ENCODE measurements at places on chromosomes 13 and 19.

- DNase-seq = no peak
Observed at GRCh38 chr13:93169980-93170379, 56.6 kb upstream of the GPC6 start.

DNA sequence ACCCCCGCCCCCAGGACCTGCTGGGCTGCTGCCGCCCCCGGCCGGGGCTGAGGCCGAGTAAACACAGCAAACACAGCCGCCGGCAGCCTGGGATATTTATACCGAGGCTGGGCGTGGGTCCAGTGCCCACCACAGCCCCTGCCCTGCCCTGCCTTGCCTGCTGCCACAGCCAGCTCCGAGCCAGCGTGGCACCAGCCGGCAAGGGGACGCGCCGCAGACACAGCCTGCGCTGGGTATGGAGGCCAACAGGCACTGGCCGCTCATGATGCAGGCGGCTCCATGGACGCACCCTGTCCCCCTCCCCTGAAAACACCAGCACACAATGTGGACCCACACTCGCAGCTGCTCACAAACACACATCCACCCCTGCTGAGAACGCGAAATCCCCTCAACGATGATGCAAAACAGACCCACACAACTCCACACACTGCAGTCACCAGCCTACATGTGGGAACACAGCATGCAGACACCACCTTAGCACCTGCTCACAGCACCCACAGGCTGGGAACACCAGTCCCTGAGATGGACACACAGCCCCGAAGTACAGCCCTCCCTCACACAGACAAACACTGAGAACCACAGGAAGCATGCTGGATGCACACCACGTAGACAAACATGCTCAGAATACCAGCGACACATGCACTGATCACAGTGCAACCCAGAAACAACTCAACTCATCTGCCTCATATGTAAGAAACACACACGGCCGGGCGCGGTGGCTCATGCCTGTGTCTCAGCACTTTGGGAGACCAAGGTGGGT is 16.2 kb downstream of the CCDC97 start:
- no peak for DNase-seq

DNA sequence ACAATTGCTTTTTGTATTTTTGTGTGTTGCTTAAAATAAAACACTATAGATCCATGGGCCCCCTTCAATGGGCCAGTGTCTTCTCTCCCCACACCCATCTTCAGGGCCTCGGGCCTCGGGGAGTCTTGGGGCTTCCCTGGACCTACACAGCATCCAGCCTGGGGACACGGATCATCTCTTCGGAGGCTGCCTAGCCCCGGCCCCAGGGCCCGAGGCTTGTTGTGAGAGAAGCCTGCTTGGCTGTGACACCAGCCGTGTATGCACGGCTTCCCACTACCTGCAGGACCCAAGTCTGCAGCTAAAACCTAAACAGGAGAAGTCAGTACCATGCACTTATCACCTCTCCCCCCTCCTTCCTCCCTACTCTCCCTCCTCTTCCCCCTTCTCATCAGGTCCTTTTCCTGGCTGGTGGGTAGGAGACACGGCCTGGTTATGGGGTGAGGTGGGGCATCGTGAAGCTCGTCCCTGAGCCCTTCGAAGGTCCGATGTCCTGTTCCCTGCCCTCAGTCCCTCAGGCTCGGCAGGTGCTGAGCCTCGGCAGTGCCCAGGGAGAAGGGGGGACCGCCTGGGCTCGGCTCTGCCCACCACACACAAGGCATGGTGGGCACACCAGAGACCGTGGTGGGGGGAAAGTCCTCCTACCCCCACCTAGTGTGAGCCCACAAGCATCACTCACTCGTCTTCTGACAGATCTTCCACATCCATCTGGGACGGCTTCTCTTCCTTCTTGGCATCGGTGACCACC is 9.5 kb downstream of the C13orf46 start:
- no peak for DNase-seq

DNA sequence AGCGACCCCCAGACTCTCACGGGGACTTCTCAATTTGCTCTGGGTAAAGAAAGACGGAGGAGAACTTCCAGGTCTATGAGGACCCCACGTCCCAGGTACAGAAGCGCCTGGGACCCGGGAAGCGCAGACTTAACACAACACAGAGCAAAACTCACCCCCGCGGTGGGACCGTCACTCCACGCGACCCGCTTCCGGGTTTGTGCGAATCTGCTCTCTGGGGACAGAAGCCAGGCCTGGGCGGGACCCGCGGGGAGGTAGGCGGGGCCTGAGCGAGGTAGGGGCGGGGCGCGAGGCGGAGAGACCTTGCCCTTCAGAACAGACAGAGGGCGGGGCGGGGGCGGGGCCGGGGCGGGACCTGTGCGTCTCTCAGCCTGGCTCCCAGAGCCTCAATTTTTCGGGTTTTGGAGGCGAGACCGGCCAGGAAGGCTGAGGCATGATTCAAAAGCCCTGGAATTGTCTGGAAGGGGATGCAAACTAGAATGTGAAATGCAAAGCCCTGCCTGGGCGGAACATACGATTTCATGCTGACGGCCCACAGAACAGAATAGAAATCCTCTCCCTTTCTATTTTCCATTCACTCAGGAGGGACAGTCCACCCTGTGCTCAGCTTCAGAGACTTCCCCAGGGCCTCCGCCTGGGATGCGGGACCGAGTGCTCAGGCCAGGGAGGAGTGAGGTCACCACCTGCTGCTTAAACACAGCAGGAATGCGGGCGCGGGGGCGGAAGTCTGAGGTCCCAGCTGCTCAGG is 19.3 kb upstream of the ZNF888 start:
- peak; percentile 96 for DNase-seq

- DNase-seq = peak; percentile 53
Observed at GRCh38 chr19:2607712-2608601, 94.5 kb downstream of the GNG7 start.

DNA sequence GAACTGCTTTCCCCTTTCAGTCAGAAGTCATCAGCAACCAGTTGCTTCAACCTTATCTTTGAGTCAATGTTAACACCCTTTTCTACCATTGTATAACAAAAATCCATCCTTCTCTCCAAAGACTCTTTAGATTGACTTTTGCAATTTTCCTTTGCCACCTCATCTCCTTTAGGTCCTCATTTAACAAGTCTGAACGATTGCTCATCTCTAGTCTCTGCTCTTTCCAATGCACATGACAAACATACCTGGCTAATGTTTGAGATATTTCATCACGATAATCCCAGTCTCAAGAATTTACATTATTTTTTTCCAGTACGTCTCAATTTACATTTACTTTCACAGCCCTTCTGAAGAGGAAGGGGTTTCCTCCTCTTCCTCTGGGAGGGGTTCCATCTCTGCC is 127.5 kb downstream of the KLF12 start:
- DNase-seq = no peak

Measured in activated CD4-positive, alpha-beta T cell treated with anti-CD3 and anti-CD28 coated beads, Interleukin-2, amount 10 ng/mL, durations not matched to agents 7 days and 5 days (primary cell).